GM23248 (cell line): ENCODE measurements at places on chromosomes 12 and 14. TPM values are rescaled to one million over a fixed set of nuclear protein-coding genes. Genes with fewer than 3 reads are reported as not detected.

GRCh38 chr14:25014440-25014839, 35.5 kb downstream of the STXBP6 start:
- DNase-seq = no peak

GRCh38 chr12:84161296-84161695, 751.3 kb downstream of the SLC6A15 start:
- no peak for DNase-seq

GRCh38 chr14:80988192-80988591, 32.8 kb downstream of the TSHR start:
- DNase-seq = no peak

MYRFL gene
- not detected in 2 replicates for total RNA-seq
